CD4-positive, alpha-beta T cell treated with Interleukin-6 at 100 ng/mL for 8 hours (primary cell): ENCODE measurements at places on chromosomes 7 and 10.

DNA sequence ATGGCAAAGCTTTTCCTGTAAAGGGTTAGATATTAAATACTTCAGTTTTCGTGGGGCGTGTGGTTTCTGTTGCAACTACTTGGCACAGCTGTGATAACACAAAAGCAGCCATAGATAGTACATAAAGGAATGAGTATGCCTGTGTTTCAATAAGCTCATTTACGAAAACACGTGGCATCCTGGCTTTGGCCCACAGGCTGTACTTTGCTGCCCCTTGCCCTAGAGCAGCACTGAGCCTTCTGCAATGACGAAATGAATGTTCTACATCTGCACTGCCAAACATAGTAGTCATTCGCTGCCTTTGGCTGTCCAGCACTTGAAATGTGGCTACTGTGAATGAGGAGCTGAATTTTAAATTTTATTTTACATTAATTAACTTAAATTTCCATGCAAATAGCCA lies 376.2 kb upstream of the TPK1 start:
- DNase-seq = no peak

- peak; percentile 21 for DNase-seq
Measured at GRCh38 chr10:132395704-132396493, 1.1 kb upstream of the PWWP2B start.

GRCh38 chr7:157017149-157017548 lies 6.7 kb upstream of the MNX1 start:
- DNase-seq = no peak

DNA sequence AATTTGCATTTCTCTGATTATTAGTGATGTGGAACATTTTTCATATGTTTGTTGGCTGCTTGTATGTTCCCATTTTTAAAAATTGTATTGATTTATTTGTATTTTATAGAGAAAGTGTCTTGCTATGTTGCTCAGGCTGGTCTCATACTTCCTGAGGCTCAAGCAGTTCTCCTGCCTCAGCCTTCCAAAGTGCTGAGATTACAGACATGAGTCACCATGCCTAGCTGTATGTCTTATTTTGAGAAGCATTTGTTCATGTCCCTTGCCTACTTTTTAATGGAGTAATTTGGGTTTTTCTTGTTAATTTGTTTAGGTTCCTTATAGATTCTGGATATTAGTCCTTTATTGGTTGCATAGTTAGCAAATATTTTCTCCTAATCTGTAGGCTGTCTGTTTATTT lies 214.2 kb upstream of the KAT6B start:
- DNase-seq = no peak

GRCh38 chr10:122191936-122192541 lies 79.1 kb upstream of the BTBD16 start:
- DNase-seq = no peak

GRCh38 chr10:131686781-131687420 lies 213.9 kb upstream of the PPP2R2D start:
- no peak for DNase-seq

- no peak for DNase-seq
Measured at GRCh38 chr10:129784291-129784690, 179.8 kb downstream of the EBF3 start.

GRCh38 chr7:140229591-140230515 lies 53.1 kb upstream of the KDM7A start:
- DNase-seq = peak; percentile 85

DNA sequence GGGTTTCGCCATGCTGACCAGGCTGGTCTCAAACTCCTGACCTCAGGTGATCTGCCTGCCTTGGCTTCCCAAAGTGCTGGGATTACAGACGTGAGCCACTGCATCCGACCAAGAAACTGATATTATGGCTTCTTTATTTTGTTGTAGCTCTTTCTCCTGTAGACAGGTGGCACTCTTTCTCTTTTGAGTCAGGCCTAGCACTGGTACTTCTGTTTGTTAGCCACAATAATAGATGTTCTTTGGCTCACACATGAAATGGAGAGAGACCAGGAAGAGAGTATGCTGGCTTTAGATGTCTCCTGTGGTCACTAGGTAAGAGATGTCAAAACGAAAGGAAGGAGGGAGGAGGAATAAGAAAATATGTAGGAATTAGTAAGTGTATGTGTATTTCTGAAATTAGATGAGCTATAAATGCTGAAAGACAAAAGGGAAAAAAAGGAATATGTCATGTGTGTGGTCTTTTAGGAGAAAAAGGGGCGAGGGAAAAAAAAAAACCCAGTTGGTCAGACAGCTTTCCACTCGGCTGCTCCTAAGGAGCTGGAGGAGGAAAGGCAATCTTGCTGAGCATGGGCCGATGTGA lies 78.7 kb downstream of the CLEC2L start:
- DNase-seq = peak; percentile 20

- peak; percentile 24 for DNase-seq
Measured at GRCh38 chr7:123682690-123683089, 27.0 kb downstream of the LMOD2 start.

GRCh38 chr7:11420049-11420448 lies 411.9 kb downstream of the THSD7A start:
- no peak for DNase-seq

DNA sequence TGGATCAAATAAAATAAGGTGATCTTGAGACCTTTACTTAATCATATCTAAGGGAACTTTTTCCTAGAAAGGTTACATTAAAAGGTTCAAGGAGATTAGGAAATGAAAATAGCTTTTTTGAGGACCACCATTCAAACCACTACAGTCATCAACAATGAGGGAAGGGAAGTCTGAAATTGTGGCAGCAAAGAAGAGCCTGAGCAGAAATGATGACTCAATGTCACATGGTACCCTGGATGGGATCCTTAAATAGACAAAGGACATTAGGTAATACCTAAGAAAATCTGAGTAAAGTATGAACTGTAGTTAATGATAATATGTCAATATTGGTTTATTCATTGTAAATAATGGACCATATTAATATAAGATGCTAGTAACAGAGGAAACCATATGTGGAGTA lies 236.0 kb downstream of the SEMA3D start:
- no peak for DNase-seq

GRCh38 chr10:3893901-3894563 lies 109.0 kb upstream of the KLF6 start:
- peak; percentile 14 for DNase-seq

- DNase-seq = peak; percentile 12
Measured at GRCh38 chr10:74991435-74991834, 120.0 kb upstream of the SAMD8 start.

- DNase-seq = no peak
Measured at GRCh38 chr7:20798081-20798693, 11.5 kb upstream of the SP8 start.

DNA sequence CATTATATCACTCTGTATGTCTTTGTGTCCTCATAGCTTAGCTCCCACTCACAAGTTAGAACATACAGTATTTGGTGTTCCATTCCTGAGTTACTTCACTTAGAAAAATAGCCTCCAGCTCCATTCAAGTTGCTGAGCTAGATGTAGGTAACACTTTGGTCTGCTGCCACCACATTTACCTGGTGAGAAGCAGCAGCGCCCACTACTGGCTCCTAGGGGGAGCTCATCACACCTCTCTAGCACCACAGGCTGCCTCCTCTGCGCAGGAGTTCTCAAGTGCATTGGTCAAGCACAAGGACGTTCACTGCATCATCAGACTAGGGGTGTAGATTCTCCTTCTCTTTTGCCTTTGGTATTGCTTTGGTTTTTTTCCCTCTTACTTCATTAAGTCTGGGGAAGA lies 530.9 kb upstream of the AUTS2 start:
- no peak for DNase-seq

DNA sequence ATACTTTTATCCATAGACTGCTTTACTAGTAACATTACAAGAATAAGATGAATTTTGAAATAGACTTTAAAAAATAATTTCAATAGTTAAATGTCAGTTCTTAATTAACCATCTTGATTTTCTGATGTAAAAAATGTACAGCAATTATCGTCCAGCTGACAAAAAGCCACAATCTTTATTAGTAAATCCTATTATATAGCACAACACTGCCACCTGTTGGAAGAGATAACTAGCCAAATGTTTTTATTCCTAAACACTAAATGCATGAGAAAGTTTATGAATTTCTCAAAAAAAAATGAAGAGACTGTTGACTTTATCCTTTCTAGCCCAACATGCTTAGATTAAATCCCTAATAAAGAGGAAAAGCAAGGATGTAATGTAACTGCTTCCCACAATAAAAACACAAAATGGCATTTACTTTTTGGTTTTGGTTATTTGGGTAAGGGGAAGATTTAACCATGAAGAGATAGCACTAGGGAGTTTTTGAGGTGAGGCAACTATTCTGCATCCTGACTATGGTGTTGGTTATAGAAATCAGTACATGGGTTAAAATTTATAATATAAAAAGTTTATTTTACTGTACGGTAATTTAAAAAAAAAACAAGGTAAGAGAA lies 8.0 kb downstream of the COA1 start:
- peak; percentile 48 for DNase-seq

GRCh38 chr10:62742536-62743061 lies 61.9 kb upstream of the ADO start:
- DNase-seq = no peak

GRCh38 chr10:100184426-100184825 lies 1.4 kb downstream of the ERLIN1 start:
- no peak for DNase-seq

DNA sequence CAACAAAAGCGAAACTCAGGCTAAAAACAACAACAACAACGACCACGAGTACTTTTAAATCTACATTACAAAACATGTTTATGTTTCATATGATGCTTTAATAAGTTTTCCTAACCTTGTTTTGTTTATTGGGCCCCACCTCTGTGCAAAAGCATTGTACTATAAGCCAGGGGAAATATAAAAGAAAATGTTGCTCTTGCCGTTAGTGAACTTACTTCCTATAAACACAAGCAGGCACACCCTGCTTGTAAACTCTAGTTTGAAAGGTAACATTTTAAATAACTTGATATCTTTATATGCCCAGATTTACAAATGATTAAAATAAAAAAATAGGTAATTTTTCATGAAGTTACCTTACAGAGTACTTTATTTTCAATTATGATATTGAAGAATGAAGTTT lies 19.2 kb upstream of the EPC1 start:
- DNase-seq = no peak

DNA sequence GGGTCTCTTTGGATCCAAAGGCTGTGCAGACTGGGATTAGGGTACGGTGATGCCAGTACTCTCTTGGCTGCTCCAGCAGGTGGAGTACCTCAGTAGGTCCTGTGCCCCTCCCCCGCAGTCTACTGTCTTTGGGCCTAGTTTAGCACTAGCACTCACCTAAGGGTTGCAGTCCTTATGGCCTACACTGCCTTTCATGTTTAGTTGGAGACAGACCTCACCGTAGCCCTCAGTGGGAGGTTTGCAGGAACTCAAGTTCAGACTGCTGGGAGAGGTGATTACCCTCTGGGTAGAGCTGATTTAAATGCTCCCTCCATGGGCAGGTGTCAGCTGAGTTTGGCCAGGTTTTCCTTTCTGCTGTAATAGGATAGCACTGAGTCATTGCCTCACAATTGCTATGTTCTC lies 210.8 kb upstream of the TMEM196 start:
- DNase-seq = no peak

DNA sequence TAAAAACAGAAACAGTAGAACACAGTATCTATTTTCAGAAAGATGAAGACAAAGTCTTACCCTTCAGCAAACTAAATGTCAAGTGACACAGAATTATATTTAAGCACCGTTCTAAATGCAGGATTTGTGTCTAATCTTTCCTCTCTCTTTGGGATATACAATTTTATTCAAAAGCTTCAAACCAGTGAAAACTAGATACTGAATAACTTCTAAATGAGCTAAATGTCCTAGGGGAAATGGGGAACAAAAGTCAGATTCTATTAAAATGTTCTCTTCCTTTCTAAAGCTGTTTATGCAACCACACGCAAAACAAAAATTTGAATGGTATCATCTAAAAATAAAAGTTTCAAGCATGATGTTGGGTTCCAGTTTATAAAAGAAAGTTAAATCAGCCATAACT lies 136.4 kb upstream of the AOAH start:
- no peak for DNase-seq

- peak; percentile 65 for DNase-seq
Measured at GRCh38 chr7:143345428-143345900, 17.0 kb downstream of the FAM131B start.

- DNase-seq = no peak
Measured at GRCh38 chr7:38628630-38629385, 2.4 kb downstream of the AMPH start.

GRCh38 chr10:9811601-9812000 lies 1206.1 kb upstream of the CELF2 start:
- no peak for DNase-seq

GRCh38 chr7:56053379-56053778 lies 1.8 kb downstream of the CCT6A start:
- DNase-seq = no peak

GRCh38 chr10:123382491-123382890 lies 228.3 kb downstream of the BUB3 start:
- no peak for DNase-seq

DNA sequence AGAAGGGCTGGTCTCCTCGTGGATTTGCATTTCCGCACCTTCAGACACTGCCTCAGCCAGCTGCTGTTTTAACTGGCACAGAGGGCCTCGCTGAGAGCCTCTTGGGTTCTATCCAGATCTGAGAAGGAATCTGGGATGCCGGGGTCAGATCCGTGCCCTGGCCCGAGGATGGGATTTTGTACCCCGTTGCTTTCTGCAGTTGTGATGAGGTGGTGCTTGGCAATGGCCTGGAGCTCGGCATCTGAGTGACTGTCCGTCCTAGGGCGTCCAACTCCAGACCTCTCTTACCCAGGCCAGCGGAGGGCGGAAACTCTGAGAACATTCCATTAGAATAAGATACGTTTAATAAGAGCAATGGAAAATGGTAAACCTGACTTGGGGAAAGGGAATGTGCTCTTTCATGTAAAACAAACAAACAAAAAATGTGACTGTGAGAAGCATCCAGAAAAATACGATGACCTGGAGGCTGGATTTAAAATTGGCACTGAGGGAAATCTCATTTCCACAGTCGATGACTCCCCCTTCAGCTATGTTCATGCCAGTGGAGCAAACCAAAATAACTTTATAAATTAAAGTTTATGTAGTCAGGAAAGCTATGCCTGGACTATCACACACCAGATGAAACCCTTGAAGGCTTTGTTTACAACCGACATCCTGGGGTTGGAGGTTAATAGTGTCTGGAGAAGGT lies 39.6 kb downstream of the GRK5 start:
- DNase-seq = no peak

GRCh38 chr10:102264371-102264770 lies 19.0 kb downstream of the GBF1 start:
- DNase-seq = no peak

DNA sequence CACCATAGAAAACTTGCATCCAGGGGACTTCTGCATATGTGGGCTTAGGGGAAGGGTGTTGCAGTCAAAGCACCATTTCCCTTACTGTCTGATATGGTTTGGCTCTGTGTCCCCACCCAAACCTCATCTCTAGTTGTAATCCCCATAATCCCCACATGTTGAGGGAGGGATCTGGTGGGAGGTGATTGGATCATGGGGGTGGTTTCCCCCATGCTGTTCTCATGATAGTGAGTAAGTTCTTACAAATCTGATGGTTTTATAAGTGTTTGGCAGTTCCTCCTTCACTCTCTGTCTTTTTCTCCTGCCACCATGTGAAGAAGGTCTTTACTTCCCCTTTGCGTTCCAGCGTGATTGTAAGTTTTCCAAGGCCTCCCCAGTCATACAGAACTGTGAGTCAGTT lies 177.4 kb downstream of the ADK start:
- DNase-seq = no peak

GRCh38 chr7:20839987-20840386 lies 53.3 kb upstream of the SP8 start:
- DNase-seq = no peak
